ENCODE measurements at places on chromosomes 12 and 14.

DNA sequence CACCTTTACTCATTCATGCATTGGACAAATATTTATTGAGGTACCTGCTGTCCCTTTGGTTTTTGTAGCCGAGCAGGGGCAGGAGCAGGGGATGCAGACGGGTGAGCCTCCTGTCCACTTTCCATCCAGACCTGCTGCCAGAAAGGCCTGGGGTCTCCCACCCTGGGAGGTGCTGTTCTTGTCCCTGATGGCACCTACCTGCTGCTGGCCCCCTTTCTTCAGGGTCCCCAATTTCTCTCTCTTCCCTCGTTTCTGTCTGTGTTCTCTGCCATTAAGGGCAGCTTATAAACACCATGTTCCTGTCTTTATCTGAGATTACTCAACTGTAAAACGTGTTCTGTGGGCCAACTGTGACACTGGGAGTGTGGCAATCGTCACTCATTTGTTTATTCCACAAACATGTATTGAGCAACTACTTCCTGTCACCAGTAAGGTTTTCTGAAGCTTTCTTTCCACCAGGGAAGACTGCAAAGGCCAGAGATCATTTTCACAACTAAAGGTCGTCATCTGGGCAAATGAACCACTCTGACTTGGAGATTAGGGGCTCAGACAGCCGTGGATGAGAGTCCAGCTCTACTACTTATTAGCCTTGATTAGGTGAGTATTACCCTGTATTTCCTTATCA, at the start of gene HAL:
Gene HAL, minus strand, starts transcription at position 311 of the 625 bp plus-strand sequence. CDS start 434 bp downstream, outside the sequence.
- DNase-seq = no peak

DNA sequence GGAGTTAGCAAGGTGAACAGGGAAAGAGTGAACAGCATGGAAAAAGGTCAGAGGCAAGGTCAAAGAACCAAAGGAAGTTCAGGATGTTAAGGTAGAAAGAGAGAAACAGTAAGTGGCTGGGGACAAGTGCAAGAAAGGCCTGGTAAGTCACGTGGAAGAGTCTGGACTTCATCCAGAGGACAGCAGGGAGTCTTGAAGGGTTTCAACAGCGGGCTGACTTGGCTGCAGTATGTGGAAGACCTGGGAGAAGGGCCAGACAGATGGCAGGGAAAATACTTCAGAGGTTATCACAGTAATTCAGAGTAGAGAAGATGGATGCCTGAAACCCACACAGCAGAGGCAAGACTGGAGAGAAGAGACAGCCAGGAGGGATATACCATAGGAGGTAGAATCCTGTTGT, 34.0 kb downstream of the CIT start:
- DNase-seq = no peak

GRCh38 chr12:114974826-114975639, 291.1 kb upstream of the TBX3 start:
- no peak for DNase-seq

DNA sequence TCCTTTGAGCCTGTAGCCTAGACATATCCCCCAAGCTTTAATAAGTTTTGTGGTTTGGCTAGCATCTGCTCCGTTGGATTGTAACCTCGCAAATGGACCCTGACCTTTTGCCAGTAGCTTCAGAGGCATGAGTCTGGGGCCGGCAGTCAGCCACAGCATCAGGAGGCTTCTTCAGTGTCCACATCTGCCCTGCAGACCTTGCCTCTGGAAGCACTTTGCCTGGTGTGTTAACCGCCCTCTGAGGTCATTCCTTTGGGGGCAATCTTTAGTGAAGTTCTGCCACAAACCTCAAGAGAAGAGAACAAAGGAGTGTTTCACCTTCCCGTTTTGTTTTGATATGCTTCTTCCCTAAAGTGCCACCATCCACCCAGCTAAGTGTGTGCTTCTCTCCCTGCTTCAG, 71.4 kb downstream of the GNS start:
- no peak for DNase-seq

- DNase-seq = no peak
Measured at GRCh38 chr14:51168215-51168613, 71.8 kb upstream of the TMX1 start.

- peak; percentile 69 for DNase-seq
Measured at GRCh38 chr12:111405859-111406473, at the start of gene SH2B3. Gene SH2B3, plus strand, starts transcription at chr12:111405923. Its CDS starts 12,223 bp downstream, at chr12:111418146.
